ENCODE measurements at places on chromosomes 11 and 22.

- peak; percentile 89 for DNase-seq
These were observed at the start of gene TYMP for GRCh38 chr22:50529897-50530579. Gene TYMP, minus strand, starts transcription at chr22:50530012. Its CDS starts 303 bp downstream, at chr22:50529709.

- DNase-seq = no peak
These were observed 244.5 kb upstream of the MPPED2 start for GRCh38 chr11:30830681-30831080.

- DNase-seq = no peak
These were observed 81.3 kb upstream of the SYT9 start for GRCh38 chr11:7170431-7170830.

DNA sequence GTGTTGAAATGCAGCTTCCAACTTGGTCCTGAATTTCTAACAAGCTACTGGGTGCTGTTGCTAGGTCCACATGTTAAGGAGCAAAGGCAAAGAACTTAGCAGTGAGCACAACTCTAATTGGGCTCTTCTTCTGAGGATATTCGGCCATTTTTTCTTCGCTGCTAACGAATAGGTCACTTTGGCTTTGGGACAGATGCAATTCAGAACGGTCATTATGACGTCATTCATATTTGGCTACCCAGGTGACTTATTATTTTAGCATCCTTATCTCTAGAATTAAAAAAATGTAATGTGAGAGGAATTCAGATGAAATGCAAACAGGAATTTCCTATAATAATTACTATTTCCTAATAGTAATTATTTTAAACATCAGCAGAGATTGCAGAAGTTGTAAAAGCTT, 13.9 kb downstream of the TMA7B start:
- DNase-seq = no peak

- no peak for DNase-seq
These were observed 83.7 kb downstream of the FAT3 start for GRCh38 chr11:92308366-92308765.

DNA sequence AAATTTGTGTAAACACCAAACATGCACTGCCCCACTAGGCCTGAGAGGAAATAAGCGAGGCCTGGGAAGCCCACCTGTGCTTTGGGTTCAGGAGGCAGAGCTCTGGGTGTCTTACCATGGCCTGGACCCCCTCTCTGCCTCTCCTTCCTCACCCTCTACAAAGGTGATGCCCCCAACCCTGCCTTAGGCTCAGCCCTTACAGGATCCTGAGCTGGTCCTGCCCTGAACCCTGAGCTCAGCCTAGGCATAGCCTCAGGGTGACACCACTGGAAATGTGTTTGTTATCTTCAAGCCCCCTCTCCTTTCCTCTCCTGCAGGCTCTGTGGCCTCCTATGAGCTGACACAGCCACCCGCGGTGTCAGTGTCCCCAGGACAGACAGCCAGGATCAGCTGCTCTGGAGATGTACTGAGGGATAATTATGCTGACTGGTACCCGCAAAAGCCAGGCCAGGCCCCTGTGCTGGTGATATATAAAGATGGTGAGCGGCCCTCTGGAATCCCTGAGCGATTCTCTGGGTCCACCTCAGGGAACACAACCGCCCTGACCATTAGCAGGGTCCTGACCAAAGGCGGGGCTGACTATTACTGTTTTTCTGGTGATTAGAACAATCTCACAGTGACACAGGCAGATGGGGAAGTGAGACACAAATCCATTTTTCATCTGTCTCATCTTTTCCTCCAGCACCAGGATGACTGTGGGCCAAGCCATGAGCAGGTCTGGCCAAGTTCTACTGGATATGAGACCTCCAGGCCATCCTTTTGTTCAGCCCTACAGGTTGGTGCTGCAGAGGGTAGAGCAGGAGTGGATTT, 117.8 kb downstream of the GGTLC2 start:
- DNase-seq = no peak

- no peak for DNase-seq
These were observed 184.5 kb downstream of the SOX6 start for GRCh38 chr11:16171882-16172281.

- DNase-seq = peak; percentile 84
These were observed 195.8 kb downstream of the HIPK3 start for GRCh38 chr11:33452836-33453624.

DNA sequence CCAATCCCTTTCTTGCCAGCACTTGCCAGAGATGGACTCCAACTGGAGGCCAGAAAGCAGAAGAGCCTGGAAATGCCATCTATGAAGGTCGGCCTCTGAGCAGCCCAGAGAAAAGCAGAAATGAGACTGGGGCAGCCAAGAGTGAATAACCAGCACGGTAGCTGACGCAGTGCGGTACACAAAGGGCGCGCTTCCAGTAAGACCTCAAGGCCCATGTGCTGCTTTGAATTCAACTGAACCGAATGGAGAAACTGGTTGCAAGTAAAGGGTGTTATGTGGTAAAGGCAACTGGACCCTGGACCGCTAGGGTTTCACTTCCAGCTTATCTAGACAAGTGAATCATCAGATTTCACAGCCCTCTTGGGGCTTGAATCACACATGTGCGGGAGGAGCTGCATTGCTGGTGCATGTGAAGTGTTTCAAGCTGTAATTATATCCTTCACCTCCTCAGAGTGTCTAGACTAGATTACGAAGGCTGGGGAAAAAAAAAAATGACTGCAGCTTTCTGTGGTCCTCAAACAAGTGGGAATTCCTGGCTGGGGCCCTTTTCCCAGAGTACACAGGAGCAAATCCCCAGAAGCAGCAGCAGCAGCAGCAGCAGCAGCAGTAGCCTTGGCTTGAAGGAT, 128.9 kb downstream of the CCDC34 start:
- DNase-seq = peak; percentile 87
